ENCODE measurements at places on chromosomes 7 and 10.

GRCh38 chr7:159272739-159273138, 128.1 kb upstream of the VIPR2 start:
- no peak for DNase-seq

GRCh38 chr10:6973899-6974298, 393.8 kb upstream of the PRKCQ start:
- no peak for DNase-seq

- peak; percentile 44 for DNase-seq
These were observed 3.1 kb upstream of the CAPZA2 start for GRCh38 chr7:116859323-116859722.

DNA sequence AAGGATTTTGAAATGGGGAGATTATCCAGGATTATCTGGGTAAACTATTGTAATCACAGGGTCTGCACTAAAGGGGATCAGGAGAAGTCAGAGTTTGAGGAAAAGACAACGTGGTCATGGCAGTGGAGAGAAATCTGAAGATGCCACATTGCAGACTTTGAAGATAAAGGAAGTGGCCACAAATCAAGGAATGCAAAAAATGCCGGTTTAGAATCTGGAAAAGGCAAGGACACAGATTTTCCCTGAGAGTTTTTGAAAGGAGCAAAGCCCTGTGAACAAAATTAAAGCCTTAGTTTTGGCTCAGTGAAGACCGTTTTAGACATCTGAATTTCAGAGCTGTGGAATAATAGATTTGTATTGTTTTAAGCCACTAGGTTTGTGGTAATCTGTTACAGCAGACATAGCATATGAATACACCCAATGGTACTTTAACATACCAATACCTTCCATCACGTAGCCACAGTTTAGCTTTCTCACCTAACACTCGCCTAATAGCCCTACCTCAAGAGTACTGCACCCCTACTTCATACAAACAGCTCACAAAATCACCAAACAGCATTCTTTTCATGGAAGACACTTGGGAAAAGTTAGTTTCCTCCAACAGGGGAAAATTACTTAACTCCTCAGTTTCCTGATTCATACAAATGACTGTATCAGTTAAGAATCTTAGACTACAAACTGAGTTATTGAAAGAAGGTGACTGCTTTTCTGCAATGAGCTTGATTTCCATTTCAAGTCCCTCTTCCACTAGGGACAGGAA, 446.5 kb downstream of the INHBA start:
- DNase-seq: no peak

DNA sequence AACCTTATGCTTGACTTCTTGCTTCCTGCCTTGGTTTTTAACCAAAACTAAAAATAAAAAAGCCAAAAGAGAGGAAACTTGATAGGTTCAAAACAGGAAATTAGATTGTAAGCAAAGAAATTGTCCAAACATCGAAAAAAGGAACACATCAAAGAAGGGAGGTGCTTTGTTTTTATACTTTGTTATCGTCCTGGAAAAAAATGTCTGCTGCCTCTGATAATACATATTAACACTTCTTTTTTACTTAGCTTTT, 286.6 kb upstream of the C7orf33 start:
- no peak for DNase-seq

GRCh38 chr7:90690159-90690858, 94.2 kb downstream of the CDK14 start:
- no peak for DNase-seq

GRCh38 chr10:12965571-12965970, 35.9 kb downstream of the CCDC3 start:
- no peak for DNase-seq

GRCh38 chr10:32461203-32461602, 15.3 kb downstream of the CCDC7 start:
- no peak for DNase-seq

- DNase-seq: no peak
These were observed 6.0 kb downstream of the CCDC186 start for GRCh38 chr10:114167985-114168384.

GRCh38 chr10:33532901-33533300, 198.4 kb upstream of the NRP1 start:
- no peak for DNase-seq
